ENCODE measurements at places on chromosomes 13 and 19.

DNA sequence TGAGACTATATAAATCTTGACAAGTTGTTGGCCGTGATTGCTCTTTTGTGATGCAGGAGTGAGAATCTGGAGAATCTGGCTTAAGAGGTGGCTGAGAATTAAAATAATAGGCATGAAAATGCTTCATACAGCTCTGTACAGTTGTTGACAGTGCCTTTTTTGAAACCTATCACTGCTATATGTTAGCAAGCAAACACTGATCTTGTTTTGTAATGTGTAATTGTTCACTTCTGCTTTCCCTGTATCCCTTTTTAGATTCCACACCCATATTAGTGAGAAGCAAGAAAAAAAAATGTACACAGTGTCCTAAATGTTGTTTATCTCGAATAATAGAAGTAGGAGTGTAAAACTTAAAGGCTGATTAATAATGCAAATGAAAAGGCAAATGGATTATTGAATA is 31.1 kb downstream of the ITM2B start:
- no peak for DNase-seq
- peaks cover 2% of the 10 kb centered on the region for H3K4me1 ChIP-seq
- H3K27ac ChIP-seq, result no peak overlapping the region
- peaks cover 56% of the 10 kb centered on the region for H3K36me3 ChIP-seq

DNA sequence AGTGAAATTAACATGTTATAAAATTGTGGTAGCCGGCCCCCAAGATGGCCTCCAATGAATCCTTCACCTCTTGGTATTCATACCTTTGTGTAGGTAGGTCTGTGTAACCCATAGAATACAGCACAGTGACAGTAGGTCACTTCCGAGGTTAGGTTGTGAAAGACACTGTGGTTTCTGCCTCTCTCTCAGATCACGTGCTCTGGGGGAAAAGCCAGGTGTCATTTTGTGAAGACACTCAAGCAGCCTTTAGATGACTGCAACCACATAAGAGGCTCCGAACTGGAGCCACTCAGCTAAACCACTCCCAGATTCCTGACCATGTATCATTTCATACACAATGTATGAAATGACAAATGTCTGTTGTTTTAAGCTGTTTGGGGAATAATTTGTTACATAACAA is 9.8 kb upstream of the USPL1 start:
- DNase-seq, result no peak
- no peak overlapping the region for H3K4me3 ChIP-seq
- no peaks in the 10 kb centered on the region for H3K36me3 ChIP-seq
- no peaks in the 10 kb centered on the region for H3K27me3 ChIP-seq

DNA sequence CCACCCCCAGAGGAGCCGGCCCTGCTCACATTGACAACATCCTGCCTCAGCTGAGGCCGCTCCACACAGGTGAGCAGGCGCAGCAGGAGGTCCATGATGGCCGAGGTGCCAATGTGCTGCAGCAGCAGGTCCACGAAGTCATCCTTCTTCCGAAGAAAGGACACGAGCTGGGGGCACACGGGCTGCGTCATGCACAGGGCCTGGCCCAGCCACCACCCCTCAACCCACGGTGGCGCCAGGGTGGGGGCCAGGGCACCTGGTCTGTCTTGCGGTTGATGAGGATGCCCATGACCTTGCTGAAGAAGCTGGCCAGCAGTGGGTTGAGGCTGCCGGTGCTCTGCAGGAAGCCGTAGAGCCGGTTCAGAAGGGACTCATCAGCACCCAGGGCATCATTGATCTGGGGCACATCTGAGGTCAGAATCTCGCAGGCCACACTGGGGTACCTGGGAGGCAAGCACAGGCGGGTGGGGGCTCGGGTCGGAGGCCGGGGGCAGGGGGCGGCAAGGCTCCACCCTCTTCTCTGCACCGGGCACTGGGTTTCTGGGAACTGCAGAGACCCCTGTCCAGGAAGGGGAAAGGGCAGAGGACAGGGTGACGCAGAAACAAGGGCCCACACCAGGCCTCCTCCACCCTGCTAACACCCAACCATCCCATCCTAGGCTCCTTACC is 13.4 kb downstream of the PPP6R1 start:
- no peak overlapping the region for H3K4me3 ChIP-seq
- no peaks in the 10 kb centered on the region for H3K27me3 ChIP-seq
- no peak overlapping the region for H3K27ac ChIP-seq
- peaks cover 70% of the 10 kb centered on the region for H3K36me3 ChIP-seq

DNA sequence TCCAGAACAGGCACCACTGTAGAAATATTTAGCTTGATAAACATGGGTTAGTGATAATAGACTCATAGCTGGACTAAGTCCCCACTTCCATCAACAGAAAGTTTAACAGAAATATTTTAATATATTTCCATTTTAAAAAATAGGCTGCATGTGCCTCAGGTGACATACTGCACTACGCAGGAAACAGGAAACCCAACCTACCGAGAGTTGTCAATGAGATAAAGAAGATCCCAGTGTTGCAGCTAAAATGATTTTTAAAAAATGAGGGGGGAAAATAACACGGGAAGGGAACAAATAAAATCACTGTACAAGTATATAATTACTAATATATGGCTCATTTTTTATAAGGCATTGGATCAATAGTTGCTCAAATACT is 154.8 kb downstream of the TBC1D4 start:
- H3K4me1 ChIP-seq, result no peaks in the 10 kb centered on the region
- H3K36me3 ChIP-seq, result peaks cover 8% of the 10 kb centered on the region
- no peak for DNase-seq
- H3K27ac ChIP-seq, result no peak overlapping the region

DNA sequence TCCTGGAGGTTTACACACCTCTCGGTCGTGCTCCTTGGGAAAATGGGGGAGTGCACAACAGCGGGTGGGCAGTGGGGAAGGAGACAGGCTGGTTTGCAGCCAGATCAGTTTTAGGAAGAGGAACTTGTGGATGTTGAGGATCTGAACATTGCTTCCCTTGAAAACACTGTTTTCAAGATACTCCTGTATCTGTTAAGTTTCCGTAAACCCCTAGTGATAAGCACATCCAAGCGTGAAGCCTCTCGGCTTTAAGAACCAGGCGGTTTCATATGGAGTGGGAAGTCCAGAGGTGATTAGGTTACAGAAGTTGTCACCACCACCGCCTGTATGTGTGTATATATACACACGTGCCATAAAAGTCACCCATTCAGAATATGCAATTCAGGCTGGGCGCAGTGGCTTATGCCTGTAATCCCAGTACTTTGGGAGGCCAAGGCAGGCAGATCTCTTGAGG is 47.4 kb downstream of the SIPA1L3 start:
- peaks cover 10% of the 10 kb centered on the region for H3K4me1 ChIP-seq
- H3K27me3 ChIP-seq, result no peaks in the 10 kb centered on the region
- no peak overlapping the region for H3K27ac ChIP-seq
- no peak overlapping the region for H3K4me3 ChIP-seq
- H3K36me3 ChIP-seq, result no peaks in the 10 kb centered on the region

- H3K4me1 ChIP-seq, result peaks cover 5% of the 10 kb centered on the region
- H3K4me3 ChIP-seq, result no peak overlapping the region
- DNase-seq, result no peak
Measured at GRCh38 chr19:6793411-6793810, 20.9 kb downstream of the VAV1 start.

- DNase-seq, result no peak
- H3K36me3 ChIP-seq, result peaks cover 85% of the 10 kb centered on the region
- no peak overlapping the region for H3K27ac ChIP-seq
Measured at GRCh38 chr19:23366437-23366836, 28.8 kb downstream of the ZNF91 start.

DNA sequence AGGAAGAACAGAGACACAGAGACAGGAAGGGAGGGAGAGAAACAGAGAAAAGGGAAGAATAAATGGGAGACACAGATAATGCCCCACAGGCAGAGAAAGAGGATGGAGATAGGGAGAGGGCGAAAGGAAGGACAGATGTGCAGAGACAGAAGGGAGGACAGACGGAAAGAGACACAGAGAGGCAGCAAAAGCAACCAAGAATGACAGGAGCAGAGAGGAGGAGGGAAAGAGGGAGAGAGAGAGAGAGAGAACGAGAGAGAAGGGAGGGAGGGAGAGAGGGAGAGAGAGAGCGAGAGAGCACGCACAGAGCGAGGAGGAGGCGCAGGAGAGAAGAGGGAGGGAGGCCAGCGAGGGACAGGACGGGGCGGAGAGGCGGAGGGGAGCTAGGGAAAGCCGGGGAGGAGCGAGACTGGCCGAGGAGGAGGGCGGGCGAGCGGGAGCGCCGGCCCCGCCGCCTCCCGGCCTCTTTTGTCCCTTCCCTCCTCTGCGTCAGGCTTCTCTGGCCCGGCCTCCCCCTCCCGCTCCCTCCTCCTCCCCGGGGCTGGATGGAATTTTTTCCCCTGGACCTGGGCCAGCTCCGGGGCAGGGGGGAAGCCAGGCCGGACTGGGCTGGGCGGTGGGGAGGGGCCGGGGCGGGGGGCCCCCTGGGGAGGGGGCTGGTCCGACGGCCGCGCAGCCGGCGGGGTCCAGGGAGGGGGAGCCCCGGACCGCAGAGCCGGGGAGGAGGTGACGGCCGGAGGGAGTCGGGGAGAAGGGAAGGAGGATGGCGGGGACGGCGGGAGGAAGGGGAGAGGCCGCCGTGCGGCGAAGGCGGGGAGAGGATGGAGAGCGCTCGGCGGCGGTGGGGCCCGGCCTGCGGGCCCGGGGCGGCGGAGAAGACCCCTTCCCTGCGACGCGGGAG is 4.2 kb upstream of the SPACA6 start:
- H3K36me3 ChIP-seq, result peaks cover 4% of the 10 kb centered on the region
- peak overlapping the region; percentile 97 for H3K27ac ChIP-seq
- peak; percentile 92 for DNase-seq
- H3K27me3 ChIP-seq, result no peaks in the 10 kb centered on the region
- peaks cover 51% of the 10 kb centered on the region for H3K4me1 ChIP-seq

DNA sequence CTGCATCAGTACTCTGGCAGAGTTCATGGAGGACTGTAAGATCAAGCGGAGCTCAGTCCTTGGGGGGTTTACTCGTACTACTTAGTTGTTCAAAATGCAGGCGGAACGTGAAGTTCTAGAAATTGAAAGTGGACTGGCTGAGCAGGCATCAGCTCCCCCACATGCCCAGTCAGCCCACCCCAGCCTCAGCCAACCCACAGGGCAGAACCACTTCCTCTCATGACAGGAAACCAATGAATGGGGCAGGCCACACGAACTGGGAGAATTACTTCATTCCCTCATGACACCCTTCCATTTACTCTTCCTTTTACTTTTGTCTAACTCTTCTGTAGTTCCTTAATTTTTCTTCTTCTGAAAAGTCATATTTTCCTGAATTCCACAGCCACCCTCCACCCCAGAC is 71.9 kb downstream of the FLT1 start:
- DNase-seq, result no peak
- H3K27ac ChIP-seq, result no peak overlapping the region
- H3K4me1 ChIP-seq, result peaks cover 4% of the 10 kb centered on the region
- no peak overlapping the region for H3K4me3 ChIP-seq

DNA sequence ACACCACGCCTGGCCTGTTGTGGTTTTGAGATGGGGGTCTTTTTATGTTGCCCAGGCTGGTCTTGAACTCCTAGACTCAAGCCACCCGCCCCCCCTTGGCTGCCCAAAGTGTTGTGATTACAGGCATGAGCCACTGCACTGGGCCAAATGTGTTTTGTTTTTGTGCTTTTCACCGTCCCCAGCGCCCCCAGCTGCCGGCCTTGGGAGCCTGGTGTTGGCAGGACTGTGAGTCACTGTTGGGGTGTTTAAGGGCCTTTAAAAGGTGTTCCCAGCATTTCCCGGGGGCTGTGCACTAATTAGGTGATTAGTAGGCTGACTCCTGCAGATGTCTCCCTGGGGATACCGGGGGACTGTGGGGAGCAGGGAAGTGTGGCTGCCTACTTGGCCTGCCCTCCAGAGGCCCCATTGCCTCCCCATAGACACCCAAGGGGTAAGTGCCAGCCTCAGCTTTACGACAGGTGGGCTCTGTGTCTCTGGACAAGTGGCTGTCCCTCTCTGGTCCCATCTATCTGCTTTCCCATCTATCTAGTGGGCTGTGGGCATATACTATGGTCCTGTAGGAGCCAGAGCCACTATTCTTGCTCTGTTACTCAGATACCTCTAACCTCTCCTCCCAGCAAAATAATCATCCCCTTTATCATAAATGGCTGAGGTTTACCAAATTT is 11.8 kb upstream of the TLE5 start:
- H3K27ac ChIP-seq, result no peak overlapping the region
- H3K4me1 ChIP-seq, result peaks cover 10% of the 10 kb centered on the region
- no peaks in the 10 kb centered on the region for H3K36me3 ChIP-seq
- H3K4me3 ChIP-seq, result no peak overlapping the region
- no peaks in the 10 kb centered on the region for H3K27me3 ChIP-seq
- no peak for DNase-seq

GRCh38 chr13:99056381-99057014 is 78.6 kb upstream of the DOCK9 start:
- no peak for DNase-seq
- peak overlapping the region; percentile 38 for H3K27ac ChIP-seq
- H3K4me1 ChIP-seq, result peaks cover 70% of the 10 kb centered on the region
- no peaks in the 10 kb centered on the region for H3K27me3 ChIP-seq

GRCh38 chr19:48686088-48686487 is 9.7 kb upstream of the FUT2 start:
- H3K27ac ChIP-seq, result no peak overlapping the region
- H3K4me1 ChIP-seq, result peaks cover 8% of the 10 kb centered on the region
- no peaks in the 10 kb centered on the region for H3K36me3 ChIP-seq
- H3K4me3 ChIP-seq, result no peak overlapping the region
- DNase-seq, result no peak

GRCh38 chr13:95284436-95284835 is 16.8 kb downstream of the ABCC4 start:
- no peak overlapping the region for H3K27ac ChIP-seq
- no peaks in the 10 kb centered on the region for H3K36me3 ChIP-seq
- H3K27me3 ChIP-seq, result no peaks in the 10 kb centered on the region
- H3K4me1 ChIP-seq, result no peaks in the 10 kb centered on the region

GRCh38 chr13:29664591-29664990 is 69.1 kb upstream of the SLC7A1 start:
- H3K27ac ChIP-seq, result no peak overlapping the region
- no peaks in the 10 kb centered on the region for H3K36me3 ChIP-seq
- no peaks in the 10 kb centered on the region for H3K27me3 ChIP-seq
- no peak overlapping the region for H3K4me3 ChIP-seq
- H3K4me1 ChIP-seq, result no peaks in the 10 kb centered on the region
- no peak for DNase-seq

DNA sequence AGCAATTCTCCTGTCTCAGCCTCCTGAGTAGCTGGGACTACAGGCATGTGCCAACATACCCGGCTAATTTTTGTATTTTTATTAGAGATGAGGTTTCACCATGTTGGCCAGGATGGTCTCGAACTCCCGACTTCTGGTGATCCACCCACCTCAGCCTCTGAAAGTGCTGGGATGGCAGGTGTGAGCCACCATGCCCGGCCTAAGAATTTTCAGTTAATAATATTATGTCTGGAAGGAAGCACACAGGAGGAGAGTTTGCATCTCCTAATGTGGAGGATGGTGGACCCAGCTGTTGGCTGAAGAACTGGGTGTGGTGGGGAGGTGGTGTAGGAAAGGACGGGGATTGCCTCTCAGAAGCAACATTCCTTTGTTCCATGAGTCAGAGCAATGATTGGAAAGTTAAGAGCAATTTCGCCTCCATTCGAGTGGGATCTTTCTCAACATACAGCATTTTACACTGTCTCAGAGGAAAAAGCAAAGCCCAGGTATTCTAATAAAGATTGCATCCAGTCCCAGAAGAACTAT is 11.9 kb downstream of the PDCD2L start:
- peaks cover 46% of the 10 kb centered on the region for H3K36me3 ChIP-seq
- no peaks in the 10 kb centered on the region for H3K4me1 ChIP-seq
- DNase-seq, result no peak
- no peaks in the 10 kb centered on the region for H3K27me3 ChIP-seq
- no peak overlapping the region for H3K4me3 ChIP-seq

GRCh38 chr13:112561478-112561877 is 26.5 kb downstream of the TUBGCP3 start:
- no peaks in the 10 kb centered on the region for H3K27me3 ChIP-seq
- no peak overlapping the region for H3K4me3 ChIP-seq
- H3K27ac ChIP-seq, result no peak overlapping the region
- no peak for DNase-seq
- H3K4me1 ChIP-seq, result no peaks in the 10 kb centered on the region
- H3K36me3 ChIP-seq, result peaks cover 55% of the 10 kb centered on the region
